ENCODE measurements at places on chromosomes 12 and 14. TPM values are rescaled to one million over a fixed set of nuclear protein-coding genes. Genes with fewer than 3 reads are reported as not detected.

The CCDC38 gene
- not detected for total RNA-seq

The MGST1 gene
- total RNA-seq: 666 TPM

The TBX5 gene
- 2.3 TPM for total RNA-seq

The C12orf60 gene
- total RNA-seq: 2.5 TPM

The PSMB5 gene
- total RNA-seq: 75.7 TPM

The DCAF11 gene
- 90.6 TPM for total RNA-seq

The SPRYD3 gene
- total RNA-seq: 61.9 TPM

The PRH2 gene
- total RNA-seq: not detected

The RNASE3 gene
- total RNA-seq: not detected

The KCNH5 gene
- total RNA-seq: not detected

The SLC7A8 gene
- total RNA-seq: 79.4 TPM
